ENCODE measurements at places on chromosomes 5 and 9. TPM values are rescaled to one million over a fixed set of nuclear protein-coding genes. Genes with fewer than 3 reads are reported as not detected.

The PCA3 gene
- not detected for total RNA-seq

The SLC6A7 gene
- total RNA-seq = not detected

The EGR1 gene
- 62.2 TPM for total RNA-seq

The KIF4B gene
- total RNA-seq = not detected

The CDK7 gene
- 34.7 TPM for total RNA-seq
